ENCODE measurements at places on chromosomes 1 and 21.
A peak's percentile ranks its signal among the peaks of the same experiment; 100 is the strongest.

- DNase-seq = no peak
Measured at GRCh38 chr21:43988506-43989230, 23.4 kb upstream of the TRAPPC10 start.

DNA sequence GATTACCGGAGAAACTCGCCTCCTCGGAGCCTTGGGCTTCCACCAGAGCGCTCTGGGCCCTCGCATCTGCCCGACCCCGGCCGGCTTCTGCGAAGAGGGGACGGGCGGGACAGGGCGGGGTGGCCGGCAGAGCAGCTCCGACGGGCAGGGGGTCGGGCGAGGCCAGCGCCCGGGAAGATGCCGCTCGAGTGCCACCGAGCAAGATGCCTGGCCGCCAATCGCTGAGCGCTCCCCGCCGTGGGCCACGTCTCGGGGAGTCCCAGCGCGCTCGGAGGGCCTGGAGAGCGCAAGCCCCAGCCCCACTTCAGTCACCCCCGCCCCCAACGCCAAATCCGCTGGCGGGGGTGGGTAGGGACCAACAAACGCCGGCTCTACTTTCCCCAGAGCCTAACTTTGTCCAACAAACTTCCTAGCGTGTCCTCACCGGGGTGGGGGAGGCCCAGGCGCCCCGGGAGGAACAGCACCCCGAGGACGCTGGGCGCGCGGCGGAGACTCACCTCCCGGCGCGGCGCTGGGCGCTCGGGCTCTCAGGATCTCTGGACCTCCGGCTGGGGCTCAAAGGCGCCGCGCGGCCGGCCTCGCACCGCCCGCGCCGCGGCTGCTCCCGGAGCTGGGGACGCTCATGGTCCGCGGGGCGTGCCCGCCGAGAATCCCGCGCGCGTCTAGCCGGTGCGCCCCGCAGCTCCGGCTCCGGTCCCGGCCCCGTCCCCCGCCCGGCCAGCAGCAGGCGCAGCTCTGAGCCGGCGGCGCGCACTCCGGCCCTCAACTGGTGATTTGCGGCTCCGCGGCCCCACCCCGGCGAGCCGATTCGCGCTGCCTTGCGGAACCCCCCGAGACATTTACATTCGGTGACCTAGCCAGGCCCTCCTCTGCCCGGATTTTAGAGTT lies at the start of gene BCAR3:
Gene BCAR3 (minus strand): TSS at position 737 of the 888 bp plus-strand sequence. CDS start 6,907 bp downstream, outside the sequence.
- DNase-seq = peak; percentile 22

- peak; percentile 75 for DNase-seq
Measured at GRCh38 chr21:26964170-26964778, 2.6 kb downstream of the ADAMTS5 start.

DNA sequence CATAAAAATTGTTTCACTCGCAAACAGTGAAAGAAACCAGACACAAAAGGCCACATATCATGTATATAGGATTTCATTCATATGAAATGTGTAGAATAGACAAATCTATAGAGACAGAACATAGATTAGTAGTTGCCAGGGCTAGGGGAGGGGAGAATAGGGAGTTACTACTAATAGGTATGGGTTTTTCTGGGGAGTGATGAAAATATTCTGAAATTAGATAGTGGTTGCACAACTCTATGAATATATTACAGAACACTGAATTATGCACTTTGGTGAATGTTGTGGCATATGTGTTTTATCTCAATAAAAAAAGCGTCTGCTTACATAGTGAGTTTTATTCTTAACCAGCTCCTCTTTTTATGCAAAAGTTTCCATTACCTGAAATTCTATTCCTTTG lies 21.6 kb downstream of the SYT14 start:
- DNase-seq = no peak

DNA sequence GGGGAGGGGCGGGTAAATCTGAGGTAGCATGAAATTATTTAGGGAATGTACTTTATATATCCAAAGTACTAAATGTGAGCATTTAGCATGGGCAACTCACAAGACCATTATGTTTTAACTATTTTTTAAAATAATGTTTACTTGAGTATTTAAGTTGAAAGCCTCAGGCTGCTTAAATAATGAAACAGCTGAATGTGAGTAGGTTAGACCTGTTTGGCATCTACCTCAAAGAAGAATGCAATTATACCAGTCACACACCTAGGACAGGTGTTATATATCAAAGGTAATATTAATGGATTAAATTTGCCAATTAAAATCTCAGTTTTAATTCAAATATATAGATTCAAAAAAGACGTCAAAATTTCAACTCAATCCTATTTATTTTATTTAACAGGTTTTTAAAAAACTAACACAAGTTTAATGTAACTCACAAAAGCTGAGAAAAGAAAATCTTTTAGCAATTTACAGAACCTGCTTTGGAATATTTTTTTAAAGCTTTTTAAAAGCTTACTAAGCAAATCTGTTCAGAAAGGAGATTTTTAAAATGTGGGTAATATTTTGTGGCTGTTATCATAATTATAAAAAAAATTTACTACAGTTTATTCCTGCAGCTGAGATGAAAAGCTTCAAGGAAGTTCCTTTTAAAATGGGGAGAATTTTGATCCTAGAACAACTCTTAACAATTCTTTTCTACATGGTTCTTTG lies 104.6 kb upstream of the LBR start:
- DNase-seq = no peak

Data from cerebellar cortex (tissue), 1 donor.